ENCODE measurements at places on chromosomes 7 and 10. TPM values are rescaled to one million over a fixed set of nuclear protein-coding genes. Genes with fewer than 3 reads are reported as not detected.

GRCh38 chr7:3179456-3179855, 121.6 kb upstream of the SDK1 start:
- no peak for DNase-seq
- H3K4me1 ChIP-seq: no peaks in the 10 kb centered on the region
- peaks cover 29% of the 10 kb centered on the region for H3K27me3 ChIP-seq

The ASZ1 gene
- not detected for total RNA-seq

DNA sequence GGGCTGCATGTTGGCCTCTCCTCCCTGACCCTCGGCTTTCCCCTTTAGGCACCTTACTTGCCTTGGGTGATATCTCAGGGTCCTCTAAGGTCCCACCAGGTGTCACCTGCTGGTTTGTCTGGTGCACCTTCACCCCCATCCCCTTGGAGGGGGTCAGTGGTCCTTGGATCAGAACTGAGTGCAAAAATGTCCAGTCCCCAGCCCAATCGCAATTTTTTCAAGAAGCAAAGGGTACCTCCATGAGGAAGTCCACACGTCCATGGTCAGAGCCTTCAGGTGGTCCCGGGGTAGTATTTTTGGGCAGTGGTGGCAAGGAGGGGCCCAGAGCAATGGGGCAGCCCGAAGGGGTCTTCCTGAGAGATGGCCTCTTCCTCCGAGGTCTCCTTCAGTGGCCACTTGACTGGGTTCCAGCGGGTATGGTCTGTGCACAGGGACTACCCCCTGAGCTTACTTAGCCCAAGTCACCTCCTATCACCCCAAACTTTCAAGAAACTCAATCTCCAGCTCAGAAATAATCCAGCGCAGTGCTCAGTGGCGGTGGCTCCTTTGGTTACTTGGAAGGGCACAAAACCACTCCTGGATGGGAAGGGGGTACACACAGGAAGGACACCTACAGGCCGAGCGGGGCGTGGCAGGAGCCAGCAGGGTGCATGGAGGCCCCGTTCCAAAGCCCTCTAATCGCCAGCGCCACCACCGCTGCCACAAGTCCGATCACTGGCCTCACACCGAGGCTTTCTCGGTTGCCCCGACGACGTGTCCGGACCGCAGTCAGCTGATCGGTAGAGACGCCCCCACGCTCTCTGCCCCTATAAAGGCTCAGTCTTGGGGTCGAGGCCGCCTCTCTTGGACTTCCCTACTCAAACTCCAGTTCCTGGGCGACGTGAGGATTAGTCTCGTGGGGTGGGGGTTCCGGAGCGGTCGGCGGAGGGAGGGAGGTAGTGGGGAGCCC, 4.5 kb downstream of the SAP25 start:
- no peak for DNase-seq
- no peaks in the 10 kb centered on the region for H3K27me3 ChIP-seq
- no peak overlapping the region for H3K4me3 ChIP-seq
- H3K36me3 ChIP-seq: no peaks in the 10 kb centered on the region
- H3K4me1 ChIP-seq: peaks cover 17% of the 10 kb centered on the region

GRCh38 chr7:157446322-157446721, 109.5 kb downstream of the DNAJB6 start:
- no peaks in the 10 kb centered on the region for H3K36me3 ChIP-seq
- DNase-seq: peak; percentile 71
- H3K27ac ChIP-seq: no peak overlapping the region
- no peak overlapping the region for H3K4me3 ChIP-seq

GRCh38 chr7:1260244-1260635, 27.6 kb downstream of the UNCX start:
- H3K27ac ChIP-seq: no peak overlapping the region
- DNase-seq: no peak
- H3K4me1 ChIP-seq: no peaks in the 10 kb centered on the region
- no peaks in the 10 kb centered on the region for H3K36me3 ChIP-seq
- H3K4me3 ChIP-seq: no peak overlapping the region

GRCh38 chr10:48981310-48981907, 41.8 kb upstream of the LRRC18 start:
- no peak overlapping the region for H3K4me3 ChIP-seq
- H3K27ac ChIP-seq: no peak overlapping the region
- DNase-seq: no peak
- H3K4me1 ChIP-seq: no peaks in the 10 kb centered on the region
- no peaks in the 10 kb centered on the region for H3K27me3 ChIP-seq

GRCh38 chr7:95636140-95636940, 40.0 kb upstream of the PDK4 start:
- no peaks in the 10 kb centered on the region for H3K36me3 ChIP-seq
- DNase-seq: no peak
- peaks cover 13% of the 10 kb centered on the region for H3K27me3 ChIP-seq
- no peaks in the 10 kb centered on the region for H3K4me1 ChIP-seq
- H3K27ac ChIP-seq: no peak overlapping the region

The WNT8B gene
- total RNA-seq: not detected

DNA sequence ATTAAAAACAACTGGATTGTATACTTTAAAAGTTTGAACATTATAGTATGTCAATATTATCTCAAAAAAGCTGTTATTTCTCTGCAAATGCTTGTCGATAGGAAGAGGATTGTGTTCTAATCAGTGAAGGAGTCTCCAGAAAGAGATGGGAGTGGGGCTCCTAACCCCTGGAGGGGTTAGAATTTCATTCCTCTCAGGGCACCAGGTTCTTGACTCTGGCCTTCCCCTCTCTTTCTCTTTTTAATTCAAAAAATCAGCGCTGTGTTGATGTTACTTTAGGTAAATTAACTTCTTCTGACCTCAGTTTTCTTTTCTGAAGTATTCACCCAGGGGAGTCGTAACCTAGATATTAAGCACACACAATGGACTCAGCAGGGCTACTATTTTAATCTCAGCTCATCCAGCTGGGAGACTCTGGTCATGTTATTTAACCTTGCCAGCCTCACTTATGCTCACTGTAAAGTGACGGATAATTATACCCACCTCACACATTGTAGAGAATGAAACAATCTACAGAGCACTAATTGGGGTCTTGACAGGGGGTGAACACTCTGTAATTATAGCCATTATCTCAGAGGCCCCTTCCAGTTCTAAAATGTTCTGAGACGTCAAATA, 59.4 kb downstream of the GCC1 start:
- no peaks in the 10 kb centered on the region for H3K4me1 ChIP-seq
- no peak for DNase-seq
- H3K27ac ChIP-seq: no peak overlapping the region

The NDUFB2 gene
- 184 TPM for total RNA-seq

DNA sequence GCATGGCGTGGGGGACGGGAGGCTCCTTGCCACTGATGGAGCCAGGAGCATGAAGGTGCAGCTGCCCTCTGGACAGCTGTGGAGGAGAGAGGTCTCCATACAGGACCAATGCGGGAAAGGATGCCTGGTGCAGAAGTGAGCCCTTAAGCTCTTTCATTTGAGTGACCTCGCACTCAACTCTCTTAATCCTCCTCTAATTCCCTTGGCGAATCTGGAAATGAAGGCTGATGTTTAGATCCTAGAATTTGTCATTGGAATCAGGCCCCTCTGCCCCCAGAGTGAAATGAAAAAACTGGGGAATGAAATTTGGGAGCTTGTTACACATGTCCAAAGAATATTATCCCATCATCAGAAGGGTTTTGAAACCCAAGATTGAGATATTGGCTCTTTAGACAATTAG, 639.5 kb downstream of the LRMDA start:
- H3K4me1 ChIP-seq: peaks cover 20% of the 10 kb centered on the region
- H3K27ac ChIP-seq: peak overlapping the region; percentile 28
- H3K27me3 ChIP-seq: peaks cover 3% of the 10 kb centered on the region
- no peaks in the 10 kb centered on the region for H3K36me3 ChIP-seq

The WEE2 gene
- not detected for total RNA-seq

The KIAA1217 gene
- total RNA-seq: 2.8 TPM

DNA sequence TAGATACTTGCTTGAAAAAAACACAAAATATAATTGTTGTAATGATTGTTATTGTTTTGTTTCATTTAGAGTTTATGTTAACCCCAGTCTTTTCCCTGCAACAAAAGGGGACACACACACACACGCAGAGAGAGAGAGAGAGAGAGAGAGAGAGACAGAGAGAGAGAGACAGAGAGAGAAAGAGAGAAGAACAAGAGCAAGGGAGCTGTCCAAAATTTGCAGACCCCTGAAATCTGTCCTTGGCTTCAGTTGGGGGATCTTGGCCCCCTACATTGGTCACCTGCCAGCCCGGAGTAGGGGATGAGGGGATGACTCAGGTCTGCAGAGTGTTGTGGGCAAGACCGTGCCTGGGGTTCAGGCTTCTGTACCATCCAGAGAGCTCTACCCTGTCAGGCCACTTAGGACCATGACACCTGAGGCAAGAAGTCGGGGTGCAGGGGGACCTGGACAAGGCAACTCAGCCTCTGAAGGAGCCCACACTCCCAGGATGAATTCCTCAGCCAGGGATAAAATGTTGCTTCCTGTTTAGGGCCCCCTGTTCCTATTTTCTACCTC, 73.1 kb downstream of the RAMP3 start:
- H3K27ac ChIP-seq: no peak overlapping the region
- no peaks in the 10 kb centered on the region for H3K36me3 ChIP-seq
- H3K27me3 ChIP-seq: peaks cover 39% of the 10 kb centered on the region
- DNase-seq: no peak
- H3K4me1 ChIP-seq: no peaks in the 10 kb centered on the region

The TDRD1 gene
- total RNA-seq: not detected

All from osteocyte (in vitro differentiated cells).